ENCODE measurements at places on chromosomes 4 and X. TPM values are rescaled to one million over a fixed set of nuclear protein-coding genes. Genes with fewer than 3 reads are reported as not detected.

DNA sequence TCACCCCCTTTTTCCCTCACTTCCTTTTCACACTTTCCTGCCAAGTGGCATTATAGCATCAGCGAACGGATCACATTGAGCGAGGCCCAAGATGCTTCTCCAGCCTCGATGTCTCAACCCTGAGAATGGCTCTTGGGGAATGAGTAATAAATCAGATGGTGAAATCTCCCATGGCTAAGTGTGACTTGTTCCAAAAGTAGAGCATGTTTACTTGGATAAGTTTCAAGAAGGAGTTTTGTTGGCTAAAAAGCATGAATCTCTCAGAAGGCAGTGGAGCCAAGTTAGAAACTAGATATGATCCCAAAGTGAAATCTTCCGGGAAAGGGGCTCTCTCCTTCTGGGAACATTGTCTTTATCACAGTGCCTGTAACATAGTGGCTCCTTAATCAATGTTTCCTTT lies 316.3 kb downstream of the CAMK2D start:
- DNase-seq, result peak; percentile 51

The GAGE12H gene
- not detected for total RNA-seq

DNA sequence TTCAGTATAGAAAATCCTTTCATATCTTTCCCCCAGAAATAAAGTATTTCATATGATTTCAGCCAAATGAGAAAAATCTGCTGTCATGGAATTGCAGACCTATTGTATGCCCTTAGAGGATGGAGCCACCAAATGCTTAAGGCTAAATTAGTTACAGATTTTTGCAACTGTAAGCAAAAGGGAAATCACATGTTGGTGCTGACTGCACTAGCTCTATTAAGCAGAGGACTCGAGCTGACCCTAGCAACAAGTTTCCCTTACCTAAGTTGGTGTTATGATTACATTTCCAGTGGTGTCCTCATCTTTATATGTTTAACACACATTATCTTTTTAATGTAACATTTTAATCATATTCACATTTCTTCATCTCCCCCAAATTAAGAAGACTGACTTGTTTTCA lies 58.3 kb upstream of the DOCK11 start:
- DNase-seq, result no peak

- DNase-seq, result no peak
Measured at GRCh38 chr4:14928035-14928434, 74.2 kb upstream of the CPEB2 start.
